ENCODE measurements at places on chromosomes 11 and 22. TPM values are rescaled to one million over a fixed set of nuclear protein-coding genes. Genes with fewer than 3 reads are reported as not detected.

The OR10A2 gene
- polyA plus RNA-seq = not detected

DNA sequence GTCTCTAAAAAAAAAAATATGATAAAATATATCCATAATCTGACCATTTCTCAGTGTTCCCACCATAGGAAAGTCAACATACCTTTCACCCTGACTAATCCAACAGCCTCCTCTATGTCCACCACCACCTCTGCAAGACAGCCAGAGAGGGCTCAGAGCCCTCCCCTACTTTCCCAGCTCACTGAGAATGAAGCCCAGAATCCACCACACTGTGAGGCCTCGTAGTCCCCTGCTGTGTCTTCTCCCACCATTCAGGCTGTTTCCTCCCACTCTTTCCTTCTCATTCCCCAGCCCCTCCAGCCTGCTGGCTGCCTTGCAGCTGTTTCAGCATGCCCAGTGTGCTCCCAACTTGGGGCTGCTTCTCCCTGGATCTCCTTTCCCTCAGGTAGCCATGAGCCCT is 27.0 kb downstream of the SGSM3 start:
- peak overlapping the region; percentile 12 for H3K27ac ChIP-seq
- H3K4me1 ChIP-seq = peaks cover 8% of the 10 kb centered on the region
- H3K27me3 ChIP-seq = no peaks in the 10 kb centered on the region
- DNase-seq = peak; percentile 54
- H3K36me3 ChIP-seq = peaks cover 15% of the 10 kb centered on the region

GRCh38 chr11:69703453-69703767 is 412 bp downstream of the FGF19 start:
- no peak overlapping the region for H3K27ac ChIP-seq
- H3K27me3 ChIP-seq = peaks cover 57% of the 10 kb centered on the region
- H3K4me3 ChIP-seq = no peak overlapping the region
- no peak for DNase-seq

GRCh38 chr11:12602421-12602820 is 71.8 kb upstream of the TEAD1 start:
- peaks cover 2% of the 10 kb centered on the region for H3K4me1 ChIP-seq
- H3K4me3 ChIP-seq = no peak overlapping the region
- H3K27ac ChIP-seq = no peak overlapping the region
- DNase-seq = no peak
- no peaks in the 10 kb centered on the region for H3K36me3 ChIP-seq

DNA sequence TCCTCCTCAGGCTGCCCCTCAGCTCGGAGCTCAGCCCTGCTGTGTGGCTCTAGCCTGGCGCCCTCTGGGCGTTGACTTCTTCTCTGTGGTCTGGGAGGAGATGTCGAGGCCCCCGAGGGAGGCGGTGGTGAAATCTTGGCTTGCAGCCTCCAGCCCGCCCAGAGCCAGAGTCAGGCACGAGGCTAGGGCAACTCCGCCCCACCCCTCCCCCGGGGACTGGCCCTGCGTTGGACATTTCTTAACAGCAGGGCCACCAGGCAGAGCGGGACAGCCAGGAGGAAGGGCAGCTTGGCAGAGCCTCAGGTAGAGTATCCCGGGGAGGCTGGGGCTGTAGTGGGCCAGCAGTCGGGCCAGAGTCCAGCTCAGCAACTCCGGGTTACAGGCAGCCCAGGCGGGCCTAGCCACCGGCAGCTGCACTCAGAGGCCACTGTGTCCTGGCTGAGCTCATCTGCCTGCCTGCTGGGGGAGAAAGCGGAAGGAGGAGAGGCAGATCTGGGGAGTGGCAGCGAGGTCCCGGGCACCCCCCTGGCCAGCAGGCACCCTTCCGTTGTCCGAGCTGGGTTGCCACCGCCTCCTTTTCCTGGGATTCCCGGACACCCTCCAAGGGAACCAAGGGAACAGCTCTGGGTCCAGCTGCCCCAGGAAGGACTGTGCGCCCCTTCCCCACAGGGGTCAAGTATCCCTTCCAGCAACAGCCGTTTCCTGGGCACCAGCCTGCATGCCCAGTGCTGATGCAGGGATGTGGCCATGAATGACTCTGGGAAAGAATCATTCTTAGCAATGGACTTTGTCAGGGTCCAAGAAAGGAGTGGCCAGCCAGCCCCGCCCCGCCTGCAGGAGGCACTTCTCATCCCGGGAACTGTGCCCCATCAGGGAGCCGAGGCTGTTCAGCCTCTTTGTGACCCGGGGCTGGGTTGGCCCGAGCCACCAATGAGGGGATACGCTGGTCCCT is at the start of gene ALDH3B1:
ALDH3B1 (plus strand) TSS at position 238 of the 952 bp plus-strand sequence. CDS start 4,971 bp downstream, outside the sequence.
- no peaks in the 10 kb centered on the region for H3K36me3 ChIP-seq
- peak within 1 kb of the TSS; percentile 88 for H3K27ac ChIP-seq
- no peaks in the 10 kb centered on the region for H3K27me3 ChIP-seq
- peak within 1 kb of the TSS; percentile 42 for H3K4me3 ChIP-seq

DNA sequence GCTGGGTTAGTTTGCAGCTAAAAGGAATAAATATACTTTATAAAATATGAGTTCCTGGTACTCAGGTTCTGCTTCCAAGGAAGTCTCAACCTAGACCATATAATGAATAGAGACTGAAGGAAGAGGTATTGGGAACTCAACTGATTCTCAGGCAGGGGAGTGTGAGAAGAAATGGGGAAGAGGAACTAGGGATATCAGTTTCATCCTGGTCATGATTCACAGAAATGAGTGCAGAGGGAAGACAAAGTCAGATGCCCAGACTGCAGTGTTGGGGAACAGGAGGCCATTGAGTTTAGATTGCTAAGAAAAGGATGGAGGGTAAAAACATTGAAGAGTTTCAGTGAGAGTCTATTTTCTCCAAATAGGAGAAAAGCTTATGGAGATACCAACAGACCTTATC is 28.8 kb downstream of the PLAAT5 start:
- peaks cover 2% of the 10 kb centered on the region for H3K27me3 ChIP-seq
- H3K4me3 ChIP-seq = no peak overlapping the region
- no peaks in the 10 kb centered on the region for H3K4me1 ChIP-seq
- H3K27ac ChIP-seq = no peak overlapping the region
- no peaks in the 10 kb centered on the region for H3K36me3 ChIP-seq

- no peak for DNase-seq
- no peaks in the 10 kb centered on the region for H3K27me3 ChIP-seq
- H3K36me3 ChIP-seq = no peaks in the 10 kb centered on the region
- no peaks in the 10 kb centered on the region for H3K4me1 ChIP-seq
- H3K4me3 ChIP-seq = no peak overlapping the region
These were observed 279.9 kb downstream of the FAT3 start for GRCh38 chr11:92504534-92504933.

DNA sequence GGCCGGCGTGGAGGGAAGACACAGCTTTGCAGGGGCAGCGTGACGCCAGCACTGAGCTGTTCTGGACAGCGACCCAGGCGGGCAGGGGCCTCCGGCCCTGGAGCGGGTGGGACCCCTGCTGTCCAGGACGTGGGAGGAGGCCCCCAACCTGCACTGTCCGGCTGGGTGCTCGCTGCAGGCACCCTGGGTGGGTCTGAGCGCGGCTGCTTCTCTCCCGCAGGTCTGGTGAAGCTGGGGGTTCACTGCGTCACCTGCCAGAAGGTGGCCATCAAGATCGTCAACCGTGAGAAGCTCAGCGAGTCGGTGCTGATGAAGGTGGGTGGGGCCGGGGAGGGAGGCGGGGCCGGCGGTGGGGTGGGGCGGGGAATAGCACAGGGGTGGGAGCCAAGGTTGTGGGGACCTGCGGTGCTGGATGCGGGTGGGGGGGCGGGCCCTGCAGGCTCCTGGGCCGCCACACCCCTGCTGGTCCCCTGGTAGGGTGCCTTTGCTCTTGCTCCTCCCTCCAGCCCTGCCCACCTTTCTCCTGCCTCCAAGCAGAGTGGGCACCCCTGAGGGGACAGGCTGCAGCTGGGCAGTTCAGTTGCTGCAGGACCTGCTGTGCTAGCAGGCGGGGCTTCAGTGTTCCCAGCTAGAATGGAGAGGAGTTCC is 46.2 kb downstream of the BRSK2 start:
- peaks cover 1% of the 10 kb centered on the region for H3K4me1 ChIP-seq
- peaks cover 8% of the 10 kb centered on the region for H3K27me3 ChIP-seq
- DNase-seq = no peak
- no peak overlapping the region for H3K4me3 ChIP-seq
- no peak overlapping the region for H3K27ac ChIP-seq

The TRIM29 gene
- polyA plus RNA-seq = not detected

- H3K27me3 ChIP-seq = peaks cover 16% of the 10 kb centered on the region
- H3K4me3 ChIP-seq = no peak overlapping the region
- DNase-seq = no peak
- H3K27ac ChIP-seq = no peak overlapping the region
- peaks cover 13% of the 10 kb centered on the region for H3K4me1 ChIP-seq
These were observed 16.0 kb upstream of the SHISAL1 start for GRCh38 chr22:44328762-44329161.

DNA sequence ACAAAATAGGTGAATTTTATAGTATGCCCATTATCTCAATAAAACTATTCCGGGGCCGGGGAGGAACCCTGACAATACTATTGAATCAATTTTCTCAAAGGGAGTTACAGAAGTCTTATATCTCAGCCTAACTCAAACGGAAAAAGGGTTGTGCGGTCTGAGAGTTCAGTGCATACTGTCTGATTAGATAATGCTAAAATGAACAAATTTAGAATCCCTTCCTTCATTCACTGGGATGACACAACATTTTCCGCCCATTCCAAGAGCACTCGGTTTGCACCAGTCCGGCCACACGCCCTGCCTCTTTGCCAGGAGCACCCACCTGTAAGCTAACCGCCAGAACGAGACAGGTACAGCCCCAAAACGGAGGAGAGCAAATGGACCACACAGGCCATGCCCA is 50.0 kb upstream of the NFRKB start:
- H3K27me3 ChIP-seq = no peaks in the 10 kb centered on the region
- H3K36me3 ChIP-seq = peaks cover 16% of the 10 kb centered on the region
- H3K27ac ChIP-seq = no peak overlapping the region
- no peak overlapping the region for H3K4me3 ChIP-seq

GRCh38 chr22:30338802-30339201 is 12.1 kb upstream of the TBC1D10A start:
- H3K27ac ChIP-seq = no peak overlapping the region
- peaks cover 91% of the 10 kb centered on the region for H3K36me3 ChIP-seq
- H3K4me1 ChIP-seq = no peaks in the 10 kb centered on the region
- no peak overlapping the region for H3K4me3 ChIP-seq

GRCh38 chr11:119445379-119445778 is 22.4 kb upstream of the THY1 start:
- no peak overlapping the region for H3K4me3 ChIP-seq
- H3K36me3 ChIP-seq = no peaks in the 10 kb centered on the region
- peaks cover 15% of the 10 kb centered on the region for H3K4me1 ChIP-seq
- peak overlapping the region; percentile 94 for H3K27ac ChIP-seq
- no peaks in the 10 kb centered on the region for H3K27me3 ChIP-seq

GRCh38 chr11:12784987-12785386 is 110.8 kb downstream of the TEAD1 start:
- peak overlapping the region; percentile 8 for H3K27ac ChIP-seq
- no peak overlapping the region for H3K4me3 ChIP-seq
- peaks cover 19% of the 10 kb centered on the region for H3K4me1 ChIP-seq
- no peak for DNase-seq
- no peaks in the 10 kb centered on the region for H3K27me3 ChIP-seq
- peaks cover 13% of the 10 kb centered on the region for H3K36me3 ChIP-seq

- no peaks in the 10 kb centered on the region for H3K27me3 ChIP-seq
- DNase-seq = no peak
- no peaks in the 10 kb centered on the region for H3K4me1 ChIP-seq
- H3K36me3 ChIP-seq = no peaks in the 10 kb centered on the region
These were observed 673.2 kb downstream of the BRD1 start for GRCh38 chr22:49154433-49154832.

The UCP2 gene
- polyA plus RNA-seq = 12.0 TPM

DNA sequence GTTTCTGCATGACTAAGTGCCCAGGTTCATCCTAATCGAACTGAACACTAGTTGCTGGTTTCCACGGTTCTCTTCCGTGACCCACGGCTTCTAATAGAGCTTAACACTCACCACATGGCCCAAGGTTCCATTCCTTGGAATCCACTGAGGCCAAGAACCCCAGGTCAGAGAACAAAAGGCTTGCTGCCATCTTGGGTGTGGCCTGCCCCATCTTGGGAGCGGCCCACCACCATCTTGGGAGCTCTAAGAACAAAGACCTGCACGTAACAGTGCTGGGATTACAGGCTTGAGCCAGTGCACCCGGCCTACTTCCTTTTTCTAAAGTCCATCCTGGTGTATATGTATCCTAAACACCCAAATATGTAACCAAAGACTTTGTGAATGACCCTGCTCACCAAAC is 68.8 kb downstream of the SLC35F2 start:
- no peak overlapping the region for H3K4me3 ChIP-seq
- H3K27me3 ChIP-seq = no peaks in the 10 kb centered on the region
- no peak overlapping the region for H3K27ac ChIP-seq
- no peaks in the 10 kb centered on the region for H3K36me3 ChIP-seq

- no peak overlapping the region for H3K27ac ChIP-seq
- peaks cover 30% of the 10 kb centered on the region for H3K27me3 ChIP-seq
- no peaks in the 10 kb centered on the region for H3K4me1 ChIP-seq
- no peak overlapping the region for H3K4me3 ChIP-seq
- DNase-seq = no peak
These were observed 16.6 kb downstream of the FGF3 start for GRCh38 chr11:69802590-69802989.

- no peaks in the 10 kb centered on the region for H3K36me3 ChIP-seq
- H3K27ac ChIP-seq = no peak overlapping the region
- H3K4me1 ChIP-seq = peaks cover 3% of the 10 kb centered on the region
These were observed 14.2 kb downstream of the PRR33 start for GRCh38 chr11:1877211-1878136.

DNA sequence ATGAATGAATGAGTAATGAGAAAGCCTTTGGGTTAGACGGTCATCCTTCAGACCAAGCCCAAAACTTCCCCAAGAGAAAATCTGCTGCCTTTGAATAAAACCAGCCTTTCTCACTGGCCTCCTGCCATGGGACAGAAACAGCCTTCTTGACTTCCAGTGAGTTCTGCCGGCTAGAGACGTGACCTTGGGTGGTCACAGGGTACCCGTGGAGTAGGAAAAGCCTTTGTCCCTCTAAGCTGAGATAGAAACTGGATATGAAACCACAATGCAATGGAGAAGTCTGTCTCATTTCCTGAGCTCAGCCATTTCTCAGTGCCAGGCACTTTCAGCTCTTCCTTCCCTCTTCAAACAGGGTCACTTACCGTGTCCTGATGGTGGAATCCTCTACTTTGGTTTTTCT is 21.2 kb upstream of the YWHAH start:
- peaks cover 20% of the 10 kb centered on the region for H3K27me3 ChIP-seq
- H3K4me1 ChIP-seq = no peaks in the 10 kb centered on the region
- H3K27ac ChIP-seq = no peak overlapping the region
- H3K4me3 ChIP-seq = no peak overlapping the region

The BACE1 gene
- polyA plus RNA-seq = 50.6 TPM

- no peak for DNase-seq
- H3K36me3 ChIP-seq = no peaks in the 10 kb centered on the region
- no peaks in the 10 kb centered on the region for H3K27me3 ChIP-seq
- H3K27ac ChIP-seq = no peak overlapping the region
These were observed 86.9 kb downstream of the STIM1 start for GRCh38 chr11:3942160-3942955.

GRCh38 chr11:119615003-119615881 is 113.8 kb downstream of the NECTIN1 start:
- peaks cover 16% of the 10 kb centered on the region for H3K4me1 ChIP-seq
- DNase-seq = peak; percentile 90
- H3K36me3 ChIP-seq = no peaks in the 10 kb centered on the region
- H3K4me3 ChIP-seq = no peak overlapping the region
- H3K27me3 ChIP-seq = peaks cover 2% of the 10 kb centered on the region

Measured in IMR-90 (cell line).